ENCODE measurements at places on chromosomes 2 and 18. TPM values are rescaled to one million over a fixed set of nuclear protein-coding genes. Genes with fewer than 3 reads are reported as not detected.

DNA sequence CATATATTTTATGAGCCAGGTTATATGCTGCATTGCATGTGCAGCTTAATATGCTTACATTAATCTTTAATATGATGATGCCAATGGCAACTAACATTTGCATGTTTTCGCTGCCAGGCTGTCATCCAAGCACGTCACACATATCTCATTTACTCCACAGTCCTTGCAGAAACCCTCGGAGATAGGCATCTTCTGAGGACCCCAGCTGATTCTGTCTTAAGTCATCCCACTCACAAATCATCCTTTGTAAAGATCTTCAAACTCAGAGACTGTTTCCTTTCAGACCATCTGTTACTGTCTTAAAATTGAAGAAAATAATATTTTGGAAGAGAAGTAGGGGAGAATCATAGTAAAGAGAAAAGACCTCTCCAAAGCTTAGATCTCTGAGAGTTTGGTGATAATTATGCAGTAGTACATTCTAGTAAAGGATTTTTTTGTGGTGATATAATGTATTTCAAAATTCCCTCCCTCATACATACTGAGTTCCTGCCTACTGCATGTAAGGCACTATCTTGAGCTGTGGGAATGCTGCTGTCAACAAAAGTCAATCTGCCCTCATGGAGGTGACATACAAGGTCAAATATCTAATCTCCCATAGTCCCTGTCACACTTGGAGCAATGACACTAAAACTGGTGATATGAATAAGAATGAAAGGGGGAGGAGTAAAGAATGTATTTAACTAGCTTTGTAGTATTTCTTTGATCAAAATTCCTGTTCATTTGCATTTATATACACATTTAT is 11.0 kb downstream of the ITGA4 start:
- no peak for DNase-seq

- peak; percentile 89 for DNase-seq
Observed at GRCh38 chr2:127701651-127702394, 526 bp downstream of the SFT2D3 start.

MAPRE2 gene
- total RNA-seq = 33.9 TPM

DNA sequence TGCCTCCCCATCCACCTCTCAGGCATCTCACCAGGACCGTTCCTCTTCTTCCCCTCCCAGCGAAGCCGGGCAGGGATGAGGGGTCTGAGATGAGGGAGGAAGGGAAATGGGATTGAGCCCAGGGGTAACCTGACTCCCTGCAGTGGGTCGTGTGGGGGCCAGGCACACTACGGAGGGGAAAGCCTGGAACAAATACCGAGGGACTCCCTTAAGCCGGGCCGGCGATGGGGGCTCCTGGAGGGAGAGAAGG is 250 bp upstream of the SPEG start:
- DNase-seq = no peak

DNA sequence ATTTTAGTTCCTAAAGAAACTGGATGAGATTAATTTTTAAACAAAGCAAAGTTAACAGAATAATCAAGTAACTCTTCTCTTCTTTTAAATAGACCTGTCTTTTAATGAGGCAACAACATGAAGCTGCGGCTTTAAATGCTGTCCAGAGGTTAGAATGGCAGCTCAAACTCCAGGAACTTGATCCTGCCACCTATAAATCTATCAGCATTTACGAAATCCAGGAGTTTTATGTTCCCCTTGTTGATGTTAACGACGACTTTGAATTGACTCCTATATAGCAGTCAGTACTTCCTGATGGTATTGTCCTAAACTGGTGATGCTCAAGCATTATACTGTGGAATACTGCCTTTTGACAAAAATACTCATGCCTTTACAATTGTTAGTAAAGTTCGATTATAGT is 53.7 kb upstream of the TWSG1 start:
- DNase-seq = no peak

SGPP2 gene
- total RNA-seq = not detected

FHOD3 gene
- 8.7 TPM for total RNA-seq

CRYBA2 gene
- total RNA-seq = not detected

CAD gene
- total RNA-seq = 126 TPM

DNA sequence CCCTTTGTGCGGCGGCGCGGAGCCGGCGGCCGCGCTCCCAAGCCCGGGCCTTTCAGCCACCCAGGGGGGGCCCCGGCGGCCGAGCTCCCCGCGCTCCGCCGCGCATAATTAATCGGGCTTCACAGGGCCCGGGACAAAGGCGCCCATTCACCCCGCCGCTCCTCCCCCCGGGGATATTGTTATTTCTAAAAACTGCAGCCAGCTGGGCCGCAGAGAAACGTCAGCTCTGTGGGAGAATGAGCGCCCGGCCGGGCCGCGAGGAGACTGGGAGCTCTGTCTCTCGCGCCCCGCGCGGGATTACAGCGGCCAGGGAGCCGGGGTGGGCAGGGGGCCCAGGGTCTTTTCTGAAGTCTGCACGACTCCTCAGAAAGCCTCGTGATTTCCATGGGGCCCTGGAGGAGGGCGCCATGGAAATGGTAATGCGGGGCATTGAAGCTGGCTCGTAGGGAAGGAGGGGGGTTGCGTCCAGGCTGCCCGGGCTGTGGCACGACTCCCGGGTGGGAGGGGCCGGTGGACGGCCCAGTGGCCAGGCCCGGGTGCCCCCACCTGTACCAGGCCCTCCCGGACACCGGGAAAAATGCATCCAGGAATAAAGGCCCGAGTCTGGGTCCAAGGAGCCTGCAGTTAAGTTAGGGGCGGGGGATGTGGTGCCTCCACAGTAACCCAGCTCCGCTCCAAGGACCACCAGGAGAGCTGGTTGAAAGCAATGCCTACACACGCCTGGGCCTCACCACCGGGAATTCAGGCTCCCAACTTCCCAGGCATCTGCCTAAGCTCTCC is 125.3 kb downstream of the ZFP36L2 start:
- peak; percentile 79 for DNase-seq

TPO gene
- total RNA-seq = not detected

- peak; percentile 91 for DNase-seq
Observed at GRCh38 chr18:8367217-8367988, 241.8 kb upstream of the RAB12 start.

GRCh38 chr2:213316001-213316735 is 31.9 kb downstream of the SPAG16 start:
- no peak for DNase-seq

DNA sequence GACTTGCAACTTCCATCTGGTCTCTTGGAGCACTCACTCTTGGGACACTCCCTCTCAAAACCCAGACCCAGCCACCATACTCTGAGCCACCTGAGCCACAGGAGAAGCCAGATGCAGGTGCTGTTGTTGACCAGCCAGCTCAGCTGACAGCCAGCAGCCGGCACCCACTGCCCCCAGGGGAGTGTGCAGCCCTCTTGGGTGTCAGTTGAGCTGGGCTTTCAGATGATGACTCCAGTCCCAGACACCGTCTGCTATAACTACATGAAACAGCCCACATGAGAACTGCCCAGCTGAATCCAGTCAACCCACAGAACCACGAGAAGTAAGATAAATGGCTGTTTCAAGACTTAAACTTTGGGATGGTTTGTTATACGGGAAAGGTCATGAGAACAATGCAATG is 10.7 kb upstream of the IGFBP2 start:
- no peak for DNase-seq

GRCh38 chr18:78709261-78709809 is 270.3 kb upstream of the SALL3 start:
- no peak for DNase-seq

GRCh38 chr2:132252191-132252893 is 90.6 kb upstream of the ANKRD30BL start:
- no peak for DNase-seq

- DNase-seq = peak; percentile 26
Observed at GRCh38 chr2:151264157-151264825, 2.6 kb upstream of the RBM43 start.

DNA sequence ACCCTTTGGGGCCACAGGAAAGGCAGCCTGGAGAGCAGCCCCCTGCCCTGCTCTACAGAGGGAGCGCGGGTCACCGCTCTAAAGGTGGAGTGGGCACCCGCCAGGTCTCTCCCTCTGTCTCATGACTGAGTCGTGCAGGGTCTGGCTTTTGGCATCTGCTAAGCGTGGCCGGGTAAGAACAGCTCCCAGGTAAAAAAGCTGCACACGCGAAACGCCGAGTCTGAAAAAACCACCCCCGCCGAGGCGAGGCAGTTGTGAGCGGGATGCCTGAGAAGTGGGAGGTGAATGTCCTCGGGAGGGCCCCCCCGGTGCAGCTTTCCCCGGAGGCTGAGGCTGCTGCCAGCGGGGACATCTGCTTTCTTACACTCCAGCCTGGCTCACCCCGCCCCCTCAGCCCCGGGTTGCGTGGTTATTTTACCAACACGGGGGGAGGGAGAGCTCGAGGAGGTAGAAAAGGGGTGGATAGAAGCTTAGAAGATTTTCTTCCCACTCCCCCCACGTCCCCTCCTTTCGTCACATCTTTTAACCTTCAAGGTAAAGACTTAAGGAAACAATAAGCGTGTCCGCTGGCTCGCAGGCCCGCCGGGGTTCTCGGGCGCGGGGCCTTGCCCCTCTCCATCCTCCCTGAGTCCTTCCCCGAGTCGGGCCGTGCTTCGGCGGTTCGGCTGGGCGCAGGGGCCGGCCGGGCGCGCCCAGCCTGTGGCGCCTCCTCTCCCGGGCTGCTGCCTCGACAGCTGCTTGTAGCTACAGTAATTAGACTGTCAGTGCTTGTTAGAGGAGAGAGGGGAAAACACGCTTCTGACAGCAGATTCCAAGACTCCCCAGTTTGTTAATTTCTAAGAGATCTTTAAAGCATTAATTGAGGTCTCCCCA is 70.6 kb upstream of the PSMD14 start:
- peak; percentile 73 for DNase-seq

DNA sequence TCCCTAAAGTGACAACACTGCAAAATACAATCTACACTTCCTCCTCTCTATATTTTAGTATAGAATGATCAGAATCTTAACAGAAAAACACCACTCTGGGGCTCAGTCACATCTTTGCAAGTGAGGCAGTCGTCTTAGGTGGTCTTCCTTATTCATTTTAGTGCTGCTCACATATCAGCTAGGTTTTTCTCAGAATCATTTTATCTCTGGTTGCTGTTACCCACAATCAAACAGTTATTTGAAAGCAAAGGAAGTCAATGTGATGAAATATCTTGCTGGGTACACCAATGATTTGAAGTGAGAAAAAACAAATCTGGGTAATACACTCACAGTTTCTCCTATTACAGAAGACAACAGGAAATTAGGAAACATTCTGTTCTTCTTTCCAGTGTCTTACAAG is 275.2 kb downstream of the DSEL start:
- DNase-seq = no peak

CCDC148 gene
- 1.2 TPM for total RNA-seq

DNA sequence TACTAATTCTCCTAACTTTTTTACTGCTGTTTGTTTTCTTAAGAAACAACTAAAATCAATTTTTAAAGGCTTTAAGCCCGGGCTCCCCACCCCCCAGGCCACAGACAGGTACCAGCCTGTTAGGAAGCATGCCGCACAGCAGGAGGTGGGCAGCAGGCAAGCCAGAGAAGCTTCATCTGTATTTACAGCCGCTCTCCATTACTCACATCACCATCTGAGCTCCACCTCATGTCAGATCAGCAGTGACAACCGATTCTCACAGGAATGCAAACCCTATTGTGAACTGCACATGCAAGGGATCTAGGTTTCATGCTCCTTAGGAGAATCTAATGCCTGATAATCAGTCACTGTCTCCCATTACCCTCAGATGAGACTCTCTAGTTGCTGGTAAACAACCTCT is 517.0 kb downstream of the NRXN1 start:
- DNase-seq = peak; percentile 71

GRCh38 chr2:201403880-201404279 is 46.7 kb upstream of the FLACC1 start:
- DNase-seq = no peak

PLA2R1 gene
- total RNA-seq = 0.78 TPM

POTEJ gene
- total RNA-seq = not detected

- DNase-seq = no peak
Observed at GRCh38 chr2:85585781-85586105, 1.5 kb downstream of the VAMP5 start.

GRCh38 chr2:238754259-238754658 is 93.6 kb upstream of the TWIST2 start:
- DNase-seq = peak; percentile 48
